ENCODE measurements at places on chromosomes 16 and 17.

DNA sequence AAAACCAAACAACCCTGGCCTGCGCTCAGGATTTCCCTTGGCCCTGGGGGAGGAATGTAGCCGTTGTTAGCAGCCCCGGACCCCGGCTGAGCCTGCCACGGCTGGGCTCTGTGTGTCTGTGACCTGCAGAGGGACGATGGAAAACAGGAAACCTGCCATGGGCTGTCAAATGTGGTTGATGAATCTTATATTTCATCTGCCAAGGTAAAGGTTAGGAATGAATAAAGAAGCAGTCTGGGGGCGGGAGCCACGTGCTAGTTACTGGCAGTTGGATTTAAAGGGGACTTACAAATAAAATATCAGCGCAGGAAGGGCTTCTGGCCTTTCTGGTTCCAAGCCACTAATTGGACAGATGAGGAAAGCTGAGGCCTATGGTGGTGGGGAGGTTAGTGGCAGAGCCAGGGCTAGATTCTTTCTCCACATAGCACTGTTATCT is at the start of gene KRT23:
TSS of gene KRT23 (minus strand) at position 263 of the 436 bp plus-strand sequence. CDS start 1,043 bp downstream, outside the sequence.
- DNase-seq: no peak

DNA sequence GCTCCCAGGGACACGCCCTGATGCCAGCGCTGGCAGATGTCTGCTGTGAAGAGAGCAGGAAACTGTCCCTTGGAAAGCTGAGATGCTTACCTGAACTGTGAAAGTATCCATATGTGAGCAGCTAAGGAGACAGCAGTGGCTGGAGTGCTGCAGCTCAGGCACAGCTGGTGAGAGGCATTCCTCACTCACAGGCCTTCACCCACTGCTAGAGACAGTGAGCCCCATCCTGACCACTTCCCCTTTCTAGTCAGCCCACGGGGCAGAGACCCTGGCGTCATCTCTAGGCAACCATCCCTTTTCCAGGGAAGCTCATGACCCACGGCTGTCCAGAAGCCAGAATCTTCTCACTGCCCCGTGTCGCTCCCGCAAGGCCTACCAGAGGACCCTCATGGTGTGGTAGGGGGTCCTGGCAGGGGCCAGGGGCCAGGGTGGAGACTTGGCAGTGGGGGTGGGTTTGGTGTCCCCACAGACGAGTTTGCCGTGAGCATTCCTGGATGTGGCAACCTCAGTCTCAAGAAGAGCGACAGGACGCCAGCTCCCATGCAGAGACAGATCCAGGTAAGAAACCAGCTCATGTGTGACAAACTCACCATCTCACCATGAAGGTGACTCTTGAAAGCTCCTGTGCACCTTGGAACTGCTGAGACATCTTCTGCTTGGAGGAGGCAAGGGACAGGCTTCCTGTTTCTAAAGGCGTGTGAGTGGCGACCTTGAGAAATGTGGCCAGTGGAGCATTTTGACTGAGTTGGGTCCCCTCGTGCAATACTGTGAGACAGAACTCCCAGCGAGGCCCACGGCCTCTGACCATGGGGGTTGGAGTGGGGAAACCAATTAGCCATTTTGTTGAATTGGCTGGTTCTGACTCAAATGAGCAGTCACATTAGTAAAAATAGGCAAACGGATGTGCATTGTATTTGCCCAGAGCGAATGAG is at the start of gene SCIMP:
TSS of gene SCIMP (minus strand) at position 216 of the 932 bp plus-strand sequence. CDS start at position 111, 105 bp downstream.
- no peak for DNase-seq

- DNase-seq: peak; percentile 55
These were observed 138.9 kb downstream of the SLC39A11 start for GRCh38 chr17:72953621-72954020.

- no peak for DNase-seq
These were observed 114.5 kb downstream of the SMG6 start for GRCh38 chr17:2188971-2189630.

DNA sequence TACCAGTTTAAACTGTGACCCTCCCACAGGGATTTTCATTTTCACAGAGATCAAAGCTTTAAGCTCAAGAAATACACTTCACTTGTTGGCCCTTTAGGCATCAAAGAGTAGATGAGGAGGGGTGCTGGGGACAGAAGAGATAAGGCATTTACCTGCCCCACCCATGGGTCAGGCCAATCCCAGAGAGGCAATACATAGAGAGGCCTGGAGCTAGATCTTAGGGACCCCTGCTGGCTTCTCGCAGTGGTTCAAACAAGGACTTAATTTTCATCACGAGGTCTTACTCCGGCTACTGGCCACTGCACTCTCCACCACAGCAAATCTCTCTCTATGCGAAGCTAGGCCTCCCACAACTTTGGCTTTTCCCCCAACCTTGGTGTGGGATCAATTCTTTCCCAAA is 46.6 kb downstream of the NOG start:
- no peak for DNase-seq

DNA sequence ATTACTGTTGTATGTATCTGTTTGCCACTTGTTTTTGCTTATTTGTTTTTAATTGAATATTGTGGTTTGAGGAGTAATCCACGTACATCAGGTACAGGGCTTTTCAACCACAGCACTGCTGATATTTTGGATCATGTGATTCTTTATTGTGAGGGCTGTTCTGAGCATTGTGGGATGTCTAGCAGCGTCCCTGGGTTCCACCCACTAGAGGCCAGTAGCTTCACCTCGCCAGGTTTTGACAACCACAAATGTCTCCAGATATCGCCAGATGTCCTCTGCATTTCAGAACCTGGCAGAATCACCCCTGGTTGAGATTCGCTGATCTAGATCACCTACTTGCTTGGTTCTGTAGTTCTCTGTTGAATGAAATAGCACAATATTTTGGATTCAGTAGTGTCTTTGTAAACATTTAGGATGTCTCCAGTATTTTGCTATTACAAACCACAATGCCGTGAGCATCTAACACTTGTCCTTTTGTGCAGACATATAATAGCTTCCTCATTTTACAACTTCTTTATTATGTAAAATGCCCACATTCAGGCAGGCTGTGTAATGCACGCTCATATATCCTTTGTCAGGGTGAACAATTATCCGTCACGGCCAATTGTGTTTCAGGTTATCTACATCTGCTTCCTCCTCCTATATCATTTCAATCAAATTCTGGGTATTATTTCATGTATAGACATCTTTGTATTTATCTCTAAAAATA is 380.3 kb downstream of the SNX29 start:
- no peak for DNase-seq

GRCh38 chr17:67358612-67359011 is 7.8 kb downstream of the PSMD12 start:
- DNase-seq: no peak

GRCh38 chr17:79658811-79659207 is 48.0 kb upstream of the RBFOX3 start:
- peak; percentile 32 for DNase-seq

DNA sequence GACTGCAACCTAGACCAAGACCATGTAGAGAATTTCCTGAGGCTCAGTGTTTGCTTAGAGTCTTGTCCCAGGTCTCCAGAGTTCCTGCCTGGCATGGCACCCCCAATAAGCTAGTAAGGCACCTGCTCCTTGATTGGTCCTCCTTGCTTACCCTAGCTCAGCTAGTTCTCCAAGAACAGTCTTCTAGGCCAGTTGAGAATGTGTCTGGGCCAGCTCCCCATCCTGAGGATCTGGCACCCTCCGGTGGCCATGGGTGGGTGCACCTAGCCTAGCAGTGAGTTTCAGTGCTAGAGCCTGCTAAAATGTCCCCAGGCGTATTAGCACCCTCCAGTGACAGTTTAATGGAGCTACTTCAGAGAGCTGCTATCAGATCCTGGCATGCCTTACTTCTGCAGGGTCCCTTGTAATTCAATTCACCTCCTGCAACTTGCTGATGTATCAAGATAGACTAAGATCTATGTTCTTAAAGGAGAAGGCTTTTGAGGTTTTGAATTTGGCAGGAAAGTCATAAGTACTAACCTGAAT is 44.4 kb upstream of the MED13 start:
- peak; percentile 95 for DNase-seq

DNA sequence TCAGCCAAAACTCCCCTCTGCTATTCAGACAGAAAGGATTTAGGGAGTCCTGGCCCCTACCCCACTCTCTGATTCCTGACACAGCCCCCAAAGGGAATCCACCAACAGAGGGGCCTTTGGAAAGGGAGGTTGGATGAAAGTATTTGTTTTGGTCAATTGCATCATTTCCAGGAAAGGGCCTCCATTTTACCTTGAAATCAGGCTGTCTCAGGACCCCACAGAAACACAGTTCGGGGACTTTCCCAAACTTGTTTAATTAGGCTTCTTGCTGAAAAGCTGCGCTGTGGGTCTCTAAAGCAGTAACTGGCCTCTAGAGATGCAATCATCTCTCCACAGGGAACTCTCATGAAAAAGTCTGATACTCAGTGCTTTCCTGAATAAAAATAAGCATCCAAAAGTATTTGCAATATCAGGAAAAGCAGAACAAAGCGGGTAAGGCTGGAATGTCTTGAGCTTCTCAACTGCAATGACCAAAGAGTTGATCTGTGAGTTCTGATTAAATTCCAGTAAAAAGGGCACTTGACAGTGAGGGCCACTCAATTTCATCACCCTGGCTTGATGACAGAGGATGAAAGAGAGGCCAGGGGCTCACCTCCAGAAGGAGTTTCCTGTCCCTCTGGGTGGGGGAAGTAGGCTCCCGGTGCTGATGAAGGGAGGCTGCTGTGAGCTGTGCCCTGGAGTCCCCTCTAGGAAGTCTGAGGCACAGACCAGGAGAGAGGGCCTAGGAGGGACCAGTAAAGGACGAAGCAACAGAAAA is 36.3 kb downstream of the LYRM9 start:
- no peak for DNase-seq

DNA sequence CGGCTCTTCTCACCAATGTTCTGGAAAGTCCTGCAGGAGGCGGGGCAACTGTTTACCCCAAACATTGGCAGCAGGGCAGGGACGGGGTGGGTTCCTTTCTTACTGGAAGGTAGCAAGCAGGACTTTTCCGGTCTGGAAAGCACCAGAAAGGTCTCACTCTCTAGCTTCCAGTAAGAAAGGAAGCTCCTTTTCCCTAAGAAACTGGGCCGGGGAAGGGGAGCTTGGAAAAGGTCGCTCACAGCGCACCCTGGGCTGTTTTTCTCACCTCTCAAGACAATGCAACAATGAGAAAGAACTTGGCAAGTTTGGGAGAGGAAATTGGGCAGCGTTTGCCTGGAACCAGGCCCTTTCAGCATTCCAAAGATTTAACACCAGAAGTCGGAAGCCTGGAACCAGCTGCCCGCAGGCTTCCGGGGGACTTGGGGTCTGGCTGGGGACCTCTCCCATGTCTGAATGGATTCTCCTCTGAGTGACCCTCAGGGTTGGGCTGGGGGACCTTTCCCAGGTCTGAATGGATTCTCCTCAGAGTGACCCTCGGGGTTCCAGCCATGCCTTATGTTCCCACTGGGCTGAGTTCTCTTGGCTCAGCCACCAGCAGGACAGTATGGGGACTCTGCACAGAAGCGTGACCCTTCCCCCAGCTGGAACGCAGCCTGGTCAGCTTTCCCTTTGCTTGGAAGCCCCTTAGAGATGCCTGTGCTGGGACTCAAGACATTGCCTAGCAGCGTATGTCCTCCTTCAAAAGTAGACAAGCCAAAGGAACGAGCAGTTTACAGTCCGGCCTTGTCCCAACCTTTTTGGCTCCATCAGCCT is 166.5 kb upstream of the PLCG2 start:
- no peak for DNase-seq

GRCh38 chr16:58652741-58653140 is 23.1 kb upstream of the CNOT1 start:
- DNase-seq: no peak

GRCh38 chr17:296906-297690 is 55.5 kb downstream of the RPH3AL start:
- no peak for DNase-seq

- DNase-seq: no peak
These were observed 4.8 kb downstream of the ARRB2 start for GRCh38 chr17:4715063-4715744.

- DNase-seq: no peak
These were observed 45.4 kb downstream of the NFATC3 start for GRCh38 chr16:68130520-68130919.

DNA sequence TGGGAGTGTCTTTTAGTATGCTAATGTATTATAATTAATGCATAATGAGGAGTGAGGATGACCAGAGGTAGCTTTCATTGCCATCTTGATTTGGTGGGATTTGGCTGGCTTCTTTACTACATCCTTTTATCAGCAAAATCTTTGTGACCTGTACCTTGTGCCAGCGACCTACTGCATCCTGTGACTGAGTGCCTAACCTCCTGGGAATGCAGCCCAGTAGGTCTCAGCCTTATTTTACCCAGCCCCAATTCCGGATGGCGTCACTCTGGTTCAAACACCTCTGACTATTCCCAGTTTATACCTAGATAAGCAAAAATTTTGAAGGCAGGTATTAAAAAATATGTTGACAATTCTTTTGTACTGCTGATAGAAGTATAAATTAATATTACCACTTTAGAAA is 10.5 kb upstream of the BLMH start:
- DNase-seq: no peak

- DNase-seq: no peak
These were observed 1.5 kb upstream of the KRT23 start for GRCh38 chr17:40938981-40939380.

- no peak for DNase-seq
These were observed 775 bp downstream of the SPIRE2 start for GRCh38 chr16:89828870-89829629.

- peak; percentile 80 for DNase-seq
These were observed 64.6 kb downstream of the CDK5R1 start for GRCh38 chr17:32551186-32551955.
